ENCODE measurements at places on chromosomes 12 and 14. TPM values are rescaled to one million over a fixed set of nuclear protein-coding genes. Genes with fewer than 3 reads are reported as not detected.

MDGA2 gene
- not detected for total RNA-seq

- DNase-seq: peak; percentile 81
Observed at GRCh38 chr12:19239616-19240234, 110.2 kb downstream of the PLEKHA5 start.

GRCh38 chr14:34964977-34965764 lies 17.6 kb upstream of the SRP54 start:
- DNase-seq: no peak

GRCh38 chr12:51395283-51396230 lies 4.4 kb upstream of the GALNT6 start:
- DNase-seq: no peak

ADIPOR2 gene
- 26.0 TPM for total RNA-seq

DNA sequence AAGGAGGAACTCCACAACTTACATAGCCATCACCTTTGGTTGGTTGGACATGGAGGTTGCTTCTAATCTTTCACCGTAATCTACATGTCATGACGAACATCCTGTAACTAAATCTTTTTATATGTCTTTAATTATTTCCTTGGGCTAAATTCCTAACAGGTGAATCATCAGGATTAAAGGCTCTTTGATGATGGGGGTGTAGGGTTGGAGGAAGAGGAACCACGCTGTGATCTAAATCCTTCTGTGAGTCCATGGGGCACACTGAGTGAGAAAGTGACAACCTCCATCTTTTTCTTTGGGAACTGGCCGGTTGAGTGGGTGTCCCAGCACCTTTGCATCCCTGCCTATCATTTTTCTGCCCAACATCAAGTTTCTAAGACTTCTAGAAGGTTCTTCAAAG lies 31.1 kb upstream of the MAP1LC3B2 start:
- DNase-seq: peak; percentile 67

GRCh38 chr12:6752167-6752920 lies 597 bp downstream of the MLF2 start:
- peak; percentile 56 for DNase-seq

DNA sequence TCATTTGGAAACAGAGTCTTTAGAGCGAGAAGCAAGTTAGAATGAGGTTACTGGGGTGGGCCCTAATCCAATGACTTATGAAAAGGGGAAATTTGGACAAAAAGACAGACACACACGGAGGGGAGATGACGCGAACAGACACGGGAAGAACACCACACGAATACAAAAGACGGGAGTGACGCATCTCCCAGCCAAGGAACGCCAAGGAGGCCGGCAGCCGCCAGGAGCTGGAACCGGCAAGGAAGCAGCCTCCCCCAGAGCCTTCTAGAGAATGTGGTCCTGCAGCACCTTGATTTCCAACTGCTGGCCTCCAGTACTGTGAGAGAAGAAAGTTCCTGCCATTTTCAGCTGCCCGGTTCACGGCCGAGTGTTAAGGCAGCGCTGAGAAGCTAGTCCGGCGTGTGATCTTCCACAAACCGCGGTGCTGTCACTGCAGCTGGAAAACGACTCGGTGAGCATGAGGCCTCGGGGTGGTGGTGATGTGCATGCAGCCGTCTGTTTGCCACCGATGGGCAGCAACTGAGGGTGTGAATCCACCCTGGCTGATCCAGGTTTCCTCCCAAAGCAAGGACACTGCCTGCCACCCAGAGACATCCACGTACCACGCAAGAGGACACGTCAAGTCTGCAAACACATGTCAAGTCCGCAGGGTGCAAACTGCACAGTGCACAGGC lies 124.5 kb downstream of the NCOR2 start:
- DNase-seq: peak; percentile 75

GRCh38 chr12:50077099-50077498 lies 8.0 kb upstream of the SMARCD1 start:
- DNase-seq: no peak

DNA sequence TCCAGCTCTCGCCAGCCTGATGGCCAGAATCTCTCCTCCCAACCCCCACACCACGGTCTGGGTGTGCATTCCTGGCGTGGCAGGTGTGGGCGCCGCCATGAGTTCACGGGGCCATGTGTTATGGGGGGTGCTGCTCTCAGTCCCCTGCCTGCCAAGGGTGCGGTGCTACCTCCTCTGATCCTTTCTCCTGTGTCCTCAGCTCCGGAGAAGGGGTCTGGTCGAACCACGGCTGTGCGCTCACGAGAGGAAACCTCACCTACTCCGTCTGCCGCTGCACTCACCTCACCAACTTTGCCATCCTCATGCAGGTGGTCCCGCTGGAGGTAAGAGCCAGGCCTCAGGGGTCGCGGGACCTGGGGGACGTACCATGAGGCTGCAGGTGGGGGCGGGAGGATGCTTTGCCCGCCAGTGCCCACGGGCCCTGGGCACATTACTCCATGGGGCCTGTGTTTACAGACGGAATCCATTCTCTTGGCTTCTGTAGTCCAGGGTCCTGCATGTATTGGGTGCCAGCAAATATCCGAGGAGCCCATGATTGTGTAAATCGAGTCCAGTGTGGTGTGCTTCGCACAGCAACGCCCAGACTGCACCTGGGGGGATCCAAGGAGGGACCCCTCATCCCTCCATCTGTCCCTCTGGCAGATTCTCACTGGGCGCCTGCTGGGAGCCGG lies 130.8 kb downstream of the ADGRD1 start:
- DNase-seq: no peak

DNA sequence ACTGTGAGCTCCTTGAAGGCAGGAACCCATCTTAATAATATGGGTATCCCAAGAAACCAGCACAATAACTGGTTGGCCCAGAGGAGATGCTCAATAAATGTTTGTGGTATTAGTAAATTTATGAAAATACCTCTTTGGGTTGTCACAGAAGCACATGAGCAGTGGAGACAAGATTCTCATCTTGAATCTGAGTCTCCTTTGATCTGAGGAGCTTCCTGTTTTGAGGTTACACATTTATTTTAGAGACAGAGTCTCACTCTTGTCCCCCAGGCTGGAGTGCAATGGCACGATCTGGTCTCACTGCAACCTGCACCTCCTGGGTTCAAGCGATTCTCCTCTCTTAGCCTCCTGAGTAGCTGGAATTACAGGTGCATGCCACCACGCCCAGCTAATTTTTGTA lies 247.4 kb downstream of the NRXN3 start:
- no peak for DNase-seq

DNA sequence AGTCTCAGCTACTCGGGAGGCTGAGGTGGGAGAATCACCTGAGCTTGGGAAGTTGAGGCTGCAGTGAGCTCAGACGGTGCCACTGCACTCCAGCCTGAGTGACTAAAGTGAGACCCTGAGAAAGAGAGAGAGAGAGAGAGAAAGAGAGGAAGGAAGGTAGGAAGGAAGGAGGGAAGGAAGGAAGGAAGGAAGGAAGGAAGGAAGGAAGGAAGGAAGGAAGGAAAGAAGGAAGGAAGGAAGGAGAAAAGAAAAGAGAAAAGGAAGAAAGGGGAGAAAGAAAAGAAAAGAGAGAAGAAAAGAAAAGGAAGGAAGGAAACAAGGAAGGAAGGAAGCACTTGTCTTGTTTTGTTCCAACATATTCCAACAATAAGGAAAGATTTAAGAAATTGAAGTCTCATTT lies 7.8 kb downstream of the PRKD1 start:
- DNase-seq: no peak

HPD gene
- 1.1 TPM for total RNA-seq

DNA sequence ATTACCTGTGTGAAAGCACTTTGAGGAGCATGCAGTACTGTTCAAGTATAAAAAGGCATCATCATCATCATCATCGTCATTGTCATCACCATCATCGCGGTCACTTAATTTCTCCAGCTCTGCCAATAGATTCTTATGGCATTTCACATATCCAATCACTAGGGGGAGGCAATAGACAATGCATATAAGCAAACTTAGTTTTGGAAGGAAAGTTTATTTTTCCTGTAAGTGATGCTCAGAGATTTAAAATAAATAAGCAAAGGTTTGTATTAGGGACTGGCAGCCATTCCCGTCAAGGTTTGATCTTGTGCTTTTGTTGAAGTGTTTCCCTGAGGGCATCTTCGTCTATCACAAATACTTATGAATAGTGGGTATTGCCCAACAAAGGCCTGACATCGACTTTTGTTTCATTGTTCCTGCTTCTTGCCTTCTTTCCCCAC lies 127.4 kb downstream of the KTN1 start:
- DNase-seq: peak; percentile 75

DNA sequence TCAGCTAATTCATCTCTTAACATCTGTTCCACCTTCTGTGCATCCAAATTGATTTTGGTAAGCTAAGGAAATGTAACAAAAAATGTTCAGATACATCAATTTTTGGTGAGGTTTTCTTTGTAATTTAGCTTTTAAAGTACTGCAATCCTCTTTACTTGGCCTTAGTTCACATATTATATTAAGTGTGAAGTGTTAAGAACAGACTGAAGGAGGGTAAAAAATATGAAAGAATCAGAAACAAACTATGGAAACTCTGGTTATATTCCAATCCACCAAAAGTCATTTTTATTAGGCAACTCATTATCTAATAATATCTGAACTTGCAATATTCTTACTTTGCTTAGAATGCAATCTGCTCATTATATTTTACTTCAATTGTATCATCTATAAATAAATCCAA lies 49.1 kb downstream of the CEP290 start:
- DNase-seq: no peak

- DNase-seq: no peak
Observed at GRCh38 chr12:64407342-64408223, 3.4 kb downstream of the XPOT start.

GRCh38 chr14:105472486-105472991 lies 2.1 kb upstream of the CRIP2 start:
- DNase-seq: no peak

- no peak for DNase-seq
Observed at GRCh38 chr14:29743531-29743930, 184.1 kb downstream of the PRKD1 start.

DNA sequence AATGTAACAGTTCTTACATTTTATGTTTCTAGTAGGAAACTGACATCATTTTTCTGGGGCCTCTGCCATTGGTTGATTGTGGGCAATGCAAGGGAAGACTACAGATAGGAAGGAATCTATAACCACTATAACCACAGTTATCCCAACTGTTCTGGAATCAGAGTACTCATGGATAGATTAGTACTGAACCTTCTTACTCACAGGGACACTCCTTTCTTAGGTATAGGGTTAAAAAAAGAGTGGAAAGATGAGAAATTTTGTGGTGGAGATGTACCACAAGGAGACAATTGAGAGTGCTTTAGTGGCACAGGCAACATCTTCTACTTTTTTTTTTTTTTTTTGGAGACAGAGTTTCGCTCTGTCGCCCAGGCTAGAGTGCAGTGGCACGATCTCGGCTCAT lies 21.0 kb downstream of the TMEM116 start:
- DNase-seq: no peak

GRCh38 chr12:67928621-67929383 lies 60.4 kb upstream of the IFNG-AS1 start:
- peak; percentile 55 for DNase-seq

DNA sequence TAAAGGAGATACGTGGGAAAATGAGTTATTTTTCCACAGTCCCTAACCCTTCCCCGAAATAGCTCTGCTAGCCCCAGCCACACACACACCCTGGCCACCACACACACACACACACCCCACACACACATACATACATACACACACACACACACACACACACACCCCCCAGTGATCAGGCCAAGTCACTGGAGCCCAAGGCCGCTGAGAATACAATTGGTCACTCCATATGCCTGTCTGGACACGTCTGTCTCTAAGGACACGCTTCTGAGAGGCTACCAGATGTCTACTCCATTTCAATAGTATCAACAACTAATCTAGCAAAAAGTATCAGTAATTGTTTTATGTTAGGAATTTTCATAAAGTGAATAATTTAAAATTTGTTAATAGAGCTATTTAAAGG lies 13.0 kb upstream of the DIABLO start:
- no peak for DNase-seq

GAPDH gene
- 5,776 TPM for total RNA-seq

HCAR1 gene
- total RNA-seq: 2.2 TPM
